ENCODE measurements at places on chromosomes 12 and 14.
A peak's percentile ranks its signal among the peaks of the same experiment; 100 is the strongest.

DNA sequence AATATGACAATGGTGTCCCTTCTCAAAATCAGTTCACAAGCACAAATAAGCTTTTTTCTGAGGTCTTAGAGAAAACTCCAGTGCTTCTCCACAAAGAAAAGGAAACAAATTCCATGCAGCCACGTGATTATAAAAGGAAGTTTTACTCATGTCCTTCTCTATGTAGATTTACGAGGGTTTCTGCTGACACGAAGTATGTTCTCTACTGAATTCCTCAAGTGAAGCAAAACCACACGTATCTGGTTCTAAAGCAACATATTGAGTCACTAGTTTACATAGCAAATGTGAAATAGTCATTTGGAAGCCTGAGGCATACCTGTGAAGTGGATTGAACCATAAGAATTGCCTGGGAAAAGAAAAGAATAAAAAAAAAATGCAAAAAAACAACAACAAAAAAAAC, 31.9 kb downstream of the BMP4 start:
- no peak for DNase-seq

GRCh38 chr12:88509347-88509746, 70.9 kb downstream of the KITLG start:
- no peak for DNase-seq

DNA sequence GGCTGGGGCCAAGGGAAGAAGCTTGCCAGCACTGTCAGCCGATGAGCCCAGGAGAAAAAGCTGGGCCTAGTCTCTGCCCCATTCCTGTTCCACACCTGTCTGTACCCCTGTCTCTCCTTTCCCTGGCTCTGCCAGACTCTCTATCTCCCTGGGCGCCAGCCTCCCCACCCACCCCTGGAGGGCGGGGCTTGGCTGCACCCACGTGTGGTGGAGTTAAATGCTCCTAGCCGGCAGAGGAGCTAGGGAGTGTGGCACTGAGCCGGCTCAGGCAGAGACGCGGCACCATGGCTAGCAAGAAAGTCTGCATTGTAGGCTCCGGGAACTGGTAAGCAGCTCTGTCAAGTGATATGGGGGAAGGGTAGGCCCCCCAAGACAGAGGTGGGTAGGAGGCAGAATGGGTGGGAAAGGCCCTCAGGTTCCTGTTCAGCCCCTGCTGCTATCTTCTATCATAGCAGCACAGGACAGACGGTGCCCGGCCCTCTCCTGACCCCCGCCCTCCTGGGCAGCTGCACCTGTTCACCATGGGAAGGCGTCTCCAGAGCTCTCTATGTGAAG, at the start of gene GPD1:
GPD1 (plus strand) TSS at position 242 of the 555 bp plus-strand sequence; CDS start at position 285, 43 bp downstream.
- DNase-seq = no peak

DNA sequence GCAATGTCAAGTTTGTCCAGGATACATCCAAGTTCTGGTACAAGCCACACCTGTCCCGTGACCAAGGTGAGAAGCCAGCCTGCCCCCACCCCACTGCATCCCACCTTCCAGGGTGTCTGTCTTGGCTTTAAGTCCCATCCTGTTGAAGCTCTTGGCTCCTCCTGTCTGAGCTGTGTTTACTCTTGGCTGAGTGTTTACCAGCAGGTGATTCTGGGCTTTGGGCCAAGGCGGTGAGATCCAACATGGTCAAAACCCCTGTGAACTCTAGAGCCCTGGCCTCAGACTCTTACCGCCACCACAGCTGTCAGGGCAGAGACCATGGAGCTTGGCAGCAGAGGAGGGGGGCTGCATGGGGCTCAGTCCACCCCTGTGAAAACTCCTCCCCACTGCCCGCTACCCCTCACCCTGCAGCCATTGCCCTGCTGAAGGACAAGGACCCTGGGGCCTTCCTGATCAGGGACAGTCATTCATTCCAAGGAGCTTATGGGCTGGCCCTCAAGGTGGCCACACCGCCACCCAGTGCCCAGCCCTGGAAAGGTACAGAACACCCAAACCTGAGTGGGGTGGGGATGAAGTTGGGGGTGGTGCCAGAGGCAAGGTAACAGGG, 11.6 kb downstream of the TNS2 start:
- peak; percentile 48 for DNase-seq

- DNase-seq = no peak
These were observed 141.1 kb downstream of the CAND1 start for GRCh38 chr12:67410246-67410645.

- DNase-seq = no peak
These were observed 91.8 kb downstream of the SLC41A2 start for GRCh38 chr12:104866291-104866690.

GRCh38 chr12:19507823-19508222, 68.5 kb downstream of the AEBP2 start:
- no peak for DNase-seq

DNA sequence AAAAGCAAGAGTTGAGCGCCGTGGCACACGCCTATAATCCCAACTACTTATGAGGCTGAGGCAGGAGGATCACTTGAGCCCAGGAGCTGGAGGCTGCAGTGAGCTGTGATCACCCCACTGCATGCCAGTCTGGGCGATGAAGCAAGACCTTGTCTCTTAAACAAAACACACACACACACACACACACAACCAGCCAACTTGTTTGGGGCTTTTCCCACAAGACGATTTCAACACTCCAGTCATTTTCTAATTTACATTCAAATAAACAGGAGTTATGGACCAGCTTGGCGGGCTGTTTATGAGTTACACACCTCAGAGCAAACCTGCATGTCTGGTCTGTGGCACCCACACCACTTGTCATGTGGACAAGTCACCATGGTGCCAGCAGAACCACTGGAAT, 6.7 kb downstream of the GLTP start:
- no peak for DNase-seq

GRCh38 chr12:79069009-79069408, 204.4 kb downstream of the SYT1 start:
- no peak for DNase-seq

DNA sequence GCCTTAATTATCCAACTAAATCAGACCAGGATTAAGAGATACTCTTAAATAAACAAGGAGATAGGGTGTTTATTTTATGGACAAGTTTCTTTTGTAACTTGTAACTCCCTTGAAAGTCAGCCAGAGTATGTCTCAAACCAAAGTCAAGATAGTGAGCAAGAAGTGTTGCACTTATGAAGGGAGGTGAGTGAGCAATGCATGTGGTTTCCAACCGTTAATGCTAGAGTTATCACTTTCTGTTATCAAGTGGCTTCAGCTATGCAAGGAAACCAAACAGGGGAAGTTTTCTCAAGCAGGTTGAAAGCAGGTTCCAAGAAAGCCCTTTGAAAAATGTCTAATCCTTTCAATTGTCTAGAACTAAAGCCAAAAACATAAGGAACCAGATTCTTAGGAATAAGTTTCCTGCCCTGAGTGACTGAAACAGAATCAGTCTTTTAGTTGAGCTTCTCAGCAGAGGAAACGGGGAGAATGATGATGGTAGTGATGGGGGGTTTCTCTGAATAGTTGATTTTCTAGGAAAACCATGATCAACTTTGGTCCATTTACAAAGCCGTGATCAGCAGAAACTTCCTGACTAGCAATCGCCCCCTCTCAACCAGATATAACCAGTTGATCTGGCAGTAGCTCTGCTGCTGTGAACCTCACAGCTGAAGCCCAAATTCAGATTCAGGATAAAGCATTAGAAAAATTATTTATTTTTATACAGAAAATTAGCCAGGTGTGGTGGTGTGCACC, 128.4 kb downstream of the DAD1 start:
- no peak for DNase-seq

DNA sequence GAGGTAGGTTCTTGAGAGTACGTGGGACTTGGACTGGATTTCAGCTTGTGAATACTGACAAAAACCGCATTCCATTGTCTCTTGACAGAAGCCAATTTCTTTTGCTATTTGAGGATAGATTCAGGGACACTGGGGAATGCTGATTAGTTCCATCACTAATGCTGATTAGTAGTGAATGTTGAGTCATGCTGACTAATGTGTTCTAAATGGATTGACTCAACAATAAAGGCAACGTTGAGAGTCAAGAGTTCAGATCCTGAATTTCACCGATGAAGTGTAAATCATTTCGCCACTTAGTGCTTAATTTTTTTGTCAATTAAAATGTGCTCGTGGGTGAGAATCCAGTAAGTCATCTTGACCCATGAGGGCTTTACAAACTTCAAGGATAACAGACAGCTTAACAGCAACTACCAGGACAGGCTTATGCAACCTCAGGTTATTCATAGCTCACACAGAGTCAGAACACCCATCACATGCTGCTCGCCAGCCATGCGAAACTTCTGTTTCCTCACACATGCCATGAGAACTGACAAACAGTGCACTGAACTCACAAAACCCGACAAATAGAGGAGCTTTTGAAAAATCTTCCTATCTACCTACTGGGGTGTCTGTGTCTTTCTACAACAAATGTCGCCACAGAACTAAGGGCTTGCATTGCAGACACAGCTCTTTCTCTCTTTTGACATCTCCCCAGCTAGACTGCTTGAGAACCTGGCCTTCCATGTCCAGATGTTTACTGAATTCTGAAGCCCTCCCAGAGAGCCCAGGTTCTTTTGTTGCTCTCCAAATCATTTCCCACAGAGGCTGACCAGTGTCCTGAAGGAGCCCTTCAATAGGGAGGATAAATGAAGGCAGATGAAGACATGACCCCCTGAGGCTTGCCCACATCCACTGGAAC, 316.4 kb downstream of the ZFP36L1 start:
- DNase-seq = no peak

- DNase-seq = no peak
These were observed 842.5 kb downstream of the FLRT2 start for GRCh38 chr14:86372402-86372801.

DNA sequence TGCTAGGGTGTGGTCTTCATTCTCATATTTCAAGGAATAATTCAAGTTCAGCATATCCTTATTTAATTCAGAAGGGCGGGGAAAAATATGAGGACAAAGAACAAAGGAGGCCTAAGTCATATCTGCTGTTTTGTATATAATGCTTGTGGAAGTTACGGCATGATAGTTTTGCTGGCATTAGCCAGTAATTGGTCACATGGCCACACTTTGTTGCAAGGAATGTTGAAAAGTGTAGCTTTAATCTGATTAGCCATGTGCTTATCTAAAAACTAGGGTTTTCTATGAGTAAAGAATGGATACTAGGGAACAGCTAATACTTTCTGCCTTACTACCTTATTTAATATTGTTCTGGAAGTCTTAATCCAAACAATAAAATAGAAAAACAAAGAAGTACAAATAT, 34.4 kb upstream of the E2F7 start:
- DNase-seq = no peak

DNA sequence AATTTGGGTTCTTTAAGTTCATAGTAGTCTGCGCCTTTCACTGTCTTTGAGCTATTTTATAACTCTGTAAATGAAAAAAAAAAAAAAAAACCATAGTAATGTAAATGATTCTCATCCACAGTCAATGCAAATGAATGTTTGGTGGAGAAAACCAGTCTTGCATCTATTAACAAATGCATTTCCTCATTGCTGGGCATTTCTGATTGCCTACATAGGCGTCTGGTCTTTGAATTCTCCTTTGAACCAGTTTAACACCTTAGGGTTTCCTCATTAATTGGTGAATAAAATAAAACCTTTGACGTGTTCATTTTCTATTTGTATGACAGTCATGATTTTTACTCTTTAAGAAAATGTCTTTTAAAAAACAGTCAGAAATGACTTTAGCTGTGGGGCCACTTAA, 114.8 kb downstream of the C12orf75 start:
- DNase-seq = no peak

DNA sequence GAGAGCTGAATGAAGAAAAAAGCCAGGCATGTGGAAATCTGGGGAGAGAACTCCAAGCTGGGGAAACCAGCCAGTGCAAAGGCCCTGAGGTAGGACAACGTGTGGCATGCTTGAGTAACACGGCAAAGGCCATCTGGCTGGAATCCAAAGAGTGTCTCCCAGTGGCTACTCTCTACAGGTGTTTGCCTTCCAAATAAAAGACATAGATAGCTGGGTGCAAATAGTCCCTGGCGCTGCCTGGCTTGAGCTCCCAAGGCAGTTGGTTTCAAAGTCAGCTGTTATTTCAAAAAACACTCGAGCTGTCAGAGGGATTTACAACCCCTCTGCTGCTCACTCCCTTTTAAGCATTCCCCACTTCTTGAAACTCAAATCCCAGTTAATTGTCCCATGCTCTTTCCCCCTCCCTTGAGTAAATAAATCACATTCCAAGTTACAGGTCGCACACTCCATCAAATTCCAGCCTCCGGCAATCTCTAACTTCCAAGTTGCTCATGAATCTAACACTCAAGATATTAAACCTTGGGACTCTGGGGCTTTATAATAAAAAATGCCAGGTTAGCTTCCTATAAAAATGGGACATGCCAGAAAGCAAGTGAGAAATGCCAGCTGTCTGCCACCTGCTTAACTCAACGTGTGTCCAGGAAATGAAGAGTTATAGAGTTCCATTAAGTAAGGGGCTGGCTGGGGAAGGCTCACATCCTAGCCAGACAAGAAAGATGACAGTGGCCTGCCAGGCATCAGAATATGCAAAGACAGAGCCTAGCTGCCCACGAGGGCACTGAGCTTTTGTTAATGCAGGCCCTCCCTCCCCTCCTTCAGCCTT, 133.6 kb upstream of the NOS1 start:
- DNase-seq = no peak

DNA sequence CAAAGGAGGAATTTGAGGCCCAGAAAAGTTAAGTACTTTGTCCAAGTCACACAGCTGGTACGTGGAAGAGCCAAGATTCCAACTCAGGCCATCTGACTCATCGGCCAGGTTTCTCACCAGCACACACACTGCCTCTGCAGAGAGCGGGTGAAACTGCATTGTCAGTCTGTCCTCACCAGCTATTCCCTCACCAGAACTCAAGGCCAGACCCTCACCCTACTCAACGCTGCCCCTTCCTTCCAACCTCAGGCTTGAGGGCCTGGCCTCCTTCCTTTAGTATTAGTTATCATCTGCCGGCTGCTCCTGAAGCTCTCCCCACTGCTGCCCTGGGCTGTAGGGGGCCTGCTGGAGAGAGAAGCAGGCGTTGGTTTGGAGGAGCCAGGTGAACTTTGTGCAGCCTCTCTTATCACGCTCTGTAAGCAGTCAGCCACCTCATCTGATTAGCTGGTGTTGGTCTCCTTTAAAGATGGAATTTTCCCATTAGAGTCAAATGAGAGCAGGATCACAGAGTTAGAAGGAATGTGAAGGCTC, 16.6 kb upstream of the PLEK2 start:
- no peak for DNase-seq

- DNase-seq = no peak
These were observed 10.6 kb downstream of the PAPOLA start for GRCh38 chr14:96512602-96513397.

GRCh38 chr14:55389330-55389729, 22.3 kb downstream of the ATG14 start:
- no peak for DNase-seq
